Transverse colon (tissue), 4 donors: ENCODE measurements at places on chromosomes 4 and X. TPM values are rescaled to one million over a fixed set of nuclear protein-coding genes. Genes with fewer than 3 reads are reported as not detected.

The RAI2 gene
- 16.5 TPM for total RNA-seq

- DNase-seq: no peak
- no peaks in the 10 kb centered on the region for H3K36me3 ChIP-seq
- H3K27me3 ChIP-seq: peaks cover 16% of the 10 kb centered on the region
- H3K4me3 ChIP-seq: no peak overlapping the region
Measured at GRCh38 chrX:367866-368265, 18.8 kb downstream of the PPP2R3B start.

GRCh38 chrX:15750611-15751154 lies 12.6 kb downstream of the CA5B start:
- no peaks in the 10 kb centered on the region for H3K4me1 ChIP-seq
- H3K36me3 ChIP-seq: no peaks in the 10 kb centered on the region
- no peak overlapping the region for H3K4me3 ChIP-seq
- DNase-seq: no peak
- H3K27me3 ChIP-seq: no peaks in the 10 kb centered on the region
- H3K27ac ChIP-seq: peak overlapping the region; percentile 71

DNA sequence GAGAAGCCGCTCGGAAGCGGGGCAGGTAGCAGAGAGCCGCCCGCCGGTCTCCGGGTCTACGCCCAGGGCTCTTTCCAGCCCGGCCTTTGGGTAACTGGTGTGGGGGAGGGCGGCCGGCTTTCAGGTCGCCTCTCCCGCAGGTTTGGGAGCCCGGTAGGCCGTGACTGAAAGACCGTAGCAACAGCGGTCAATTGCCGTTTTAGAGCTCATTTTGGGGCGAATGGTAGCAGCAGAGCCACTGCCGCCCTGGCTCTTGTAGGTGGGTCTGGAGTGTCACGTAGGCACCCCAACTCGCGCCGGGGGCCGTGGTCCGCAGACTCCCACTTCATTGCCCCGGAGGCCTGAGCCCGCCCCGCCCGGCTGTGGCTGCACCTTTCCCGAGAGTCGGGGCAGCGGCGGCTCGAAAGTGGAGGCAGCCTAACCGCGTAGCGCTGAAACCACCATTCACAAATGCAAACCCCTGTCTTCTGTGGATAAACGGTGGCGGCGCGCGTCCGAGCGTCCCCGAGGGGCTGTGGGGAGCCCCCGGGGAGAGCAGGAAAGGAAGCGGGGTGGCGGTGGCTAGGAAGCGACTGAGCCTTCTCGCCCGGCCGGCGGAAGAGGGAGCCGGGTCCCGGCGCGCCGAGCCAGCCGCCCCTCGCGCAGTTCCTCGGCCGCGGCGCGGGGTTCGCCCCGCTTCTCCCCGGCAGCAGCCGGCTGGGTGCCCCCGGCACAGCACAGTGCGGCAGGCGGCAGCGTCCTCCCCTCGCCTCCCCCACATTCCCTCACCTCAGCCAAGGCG lies 2185.1 kb upstream of the TENM3 start:
- peaks cover 16% of the 10 kb centered on the region for H3K4me1 ChIP-seq
- DNase-seq: peak; percentile 13
- no peak overlapping the region for H3K27ac ChIP-seq
- H3K27me3 ChIP-seq: peaks cover 64% of the 10 kb centered on the region
